Renal pelvis (tissue), 12 donors: ENCODE measurements at places on chromosomes 3 and 15. TPM values are rescaled to one million over a fixed set of nuclear protein-coding genes. Genes with fewer than 3 reads are reported as not detected.

GRCh38 chr3:160804762-160805161 lies 48.7 kb downstream of the PPM1L start:
- no peak for DNase-seq

DNA sequence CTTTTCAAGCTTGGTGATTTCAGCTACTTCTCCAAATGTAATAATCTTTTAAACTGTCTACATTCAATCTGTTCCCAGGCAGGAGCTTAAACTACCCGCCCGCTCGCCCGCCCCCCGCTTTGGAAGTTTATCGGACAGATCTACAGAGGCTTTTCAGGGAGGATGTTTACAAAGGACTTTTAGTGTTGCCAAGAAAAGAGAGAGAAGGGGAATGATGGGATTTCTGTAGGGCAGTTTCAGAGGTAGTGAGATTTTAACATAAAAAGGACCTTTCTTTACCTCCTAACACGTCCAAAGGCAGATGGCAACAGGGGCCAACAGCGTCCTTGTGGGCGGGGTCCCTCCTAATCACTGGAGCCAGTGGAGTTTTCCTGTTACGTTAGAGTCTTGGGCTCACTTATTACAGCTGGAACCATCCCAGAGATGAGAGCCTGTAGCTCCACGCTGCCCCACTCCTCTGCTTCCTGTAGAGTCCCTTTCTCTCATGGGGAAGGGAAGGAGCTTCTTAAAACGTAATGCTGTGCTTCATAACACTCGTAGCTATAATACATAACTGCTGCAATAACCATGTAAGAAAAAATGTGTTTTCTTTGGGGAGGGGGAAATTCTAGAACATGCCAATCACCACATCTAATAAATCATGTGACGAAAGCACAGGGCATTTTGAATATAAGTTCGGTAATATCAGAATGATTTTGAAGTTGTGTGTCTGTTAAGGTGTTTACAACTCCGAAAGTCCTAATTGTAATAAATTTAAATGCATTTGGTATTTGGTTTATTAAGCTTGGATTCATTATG lies 30.9 kb downstream of the HES1 start:
- no peak for DNase-seq

DNA sequence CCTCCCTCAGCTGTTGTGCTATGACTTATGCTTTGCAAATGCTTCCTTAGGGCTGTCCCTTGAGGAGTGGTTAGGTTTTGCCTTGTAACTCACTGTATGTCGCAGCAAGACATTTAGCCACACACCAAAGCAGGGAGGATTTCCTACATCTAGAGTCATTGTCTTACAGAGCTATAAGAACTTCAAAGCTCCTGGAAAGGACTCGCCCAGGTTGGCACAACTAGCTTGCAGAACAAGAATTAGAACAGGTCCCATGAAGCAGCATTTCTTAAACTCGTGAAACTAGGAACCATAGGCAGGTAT lies 19.4 kb upstream of the ACAP2 start:
- no peak for DNase-seq

GRCh38 chr15:88704791-88705768 lies 66.3 kb downstream of the ISG20 start:
- peak; percentile 36 for DNase-seq

DNA sequence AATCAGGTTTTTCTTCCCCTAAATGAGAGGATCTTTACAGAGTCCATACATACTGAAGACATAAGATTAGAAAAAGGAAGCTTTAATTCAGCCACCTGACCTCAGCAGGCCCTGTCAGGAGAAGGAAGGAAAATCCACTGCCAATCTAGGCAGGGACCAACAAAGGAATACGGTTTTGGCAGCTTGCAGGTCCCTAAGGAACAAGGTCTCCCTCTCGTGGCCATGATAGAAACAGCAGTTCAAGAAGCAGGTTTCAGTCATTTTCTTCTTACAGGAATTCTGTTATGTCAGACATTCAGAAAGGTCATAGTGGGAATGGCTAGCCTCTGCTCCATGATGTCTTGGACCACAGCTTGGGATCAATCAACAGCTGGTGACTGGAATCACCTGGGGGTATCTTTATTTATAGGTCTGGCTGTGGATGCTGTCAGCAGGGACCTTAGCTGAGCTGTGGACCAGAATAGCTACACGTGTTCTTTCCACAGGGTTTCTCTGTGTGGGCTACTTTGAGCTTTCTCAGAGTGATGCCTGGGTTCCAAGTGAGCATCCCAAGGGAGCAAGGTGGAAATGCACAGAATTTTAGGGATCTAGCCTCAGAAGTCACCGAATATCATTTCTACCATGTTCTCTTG lies 9.4 kb upstream of the CMSS1 start:
- peak; percentile 53 for DNase-seq

DNA sequence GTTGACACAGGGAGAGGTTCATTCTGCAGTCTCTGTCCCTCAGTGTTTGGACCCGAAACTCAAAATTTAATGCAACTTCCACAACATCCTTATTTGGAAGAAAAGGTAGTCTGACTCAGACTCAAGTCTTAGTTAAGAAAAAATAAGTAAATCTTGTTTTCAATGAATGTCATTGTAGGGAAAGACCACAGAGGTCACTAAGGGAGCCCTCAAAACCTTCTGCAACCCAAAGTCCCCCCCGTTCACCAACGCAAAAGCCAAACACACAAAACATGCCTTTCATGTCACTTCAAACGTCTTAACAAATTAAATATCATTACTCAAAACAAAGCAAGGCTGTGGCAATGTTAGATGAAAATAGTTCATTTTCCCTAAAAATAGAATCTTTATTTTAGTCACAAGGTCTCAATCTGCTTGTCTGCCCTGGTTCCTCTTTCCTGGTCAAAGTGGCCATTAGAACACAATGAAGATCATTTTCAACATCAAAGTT lies 20.9 kb upstream of the SSUH2 start:
- DNase-seq: no peak

GRCh38 chr3:183554377-183554776 lies 1.1 kb downstream of the KLHL6 start:
- no peak for DNase-seq

- DNase-seq: no peak
Observed at GRCh38 chr3:45978006-45978761, 17.4 kb downstream of the FYCO1 start.

GRCh38 chr3:164377466-164377865 lies 700.8 kb downstream of the SI start:
- no peak for DNase-seq

Gene SLC4A7
- 27.5 TPM for polyA plus RNA-seq

Gene CTDSPL
- 99.9 TPM for polyA plus RNA-seq
